Bone marrow (tissue), 2 donors: ENCODE measurements at places on chromosomes 2 and 18.

DNA sequence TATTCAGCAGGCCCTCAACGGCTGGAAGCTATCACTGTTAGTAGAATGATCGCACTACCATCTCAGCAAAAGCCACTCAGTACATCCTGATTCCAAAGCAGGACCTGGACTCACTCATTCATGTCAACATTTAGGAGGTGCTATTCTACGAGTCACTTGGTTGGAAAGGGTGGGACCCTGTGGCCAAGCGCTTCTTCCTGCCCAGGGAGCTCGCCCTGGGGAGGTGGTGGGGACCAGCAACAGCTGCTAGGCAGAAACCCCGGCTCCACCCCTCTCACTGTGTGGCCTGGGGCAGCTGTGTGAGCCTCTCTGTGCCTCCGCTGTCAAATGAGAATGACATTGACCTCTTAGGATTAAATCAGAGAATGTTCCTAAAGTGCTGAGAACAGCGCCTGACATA, 231.4 kb downstream of the EIPR1 start:
- no peak for DNase-seq

GRCh38 chr18:22858121-22858520, 75.0 kb upstream of the RBBP8 start:
- DNase-seq, result no peak

DNA sequence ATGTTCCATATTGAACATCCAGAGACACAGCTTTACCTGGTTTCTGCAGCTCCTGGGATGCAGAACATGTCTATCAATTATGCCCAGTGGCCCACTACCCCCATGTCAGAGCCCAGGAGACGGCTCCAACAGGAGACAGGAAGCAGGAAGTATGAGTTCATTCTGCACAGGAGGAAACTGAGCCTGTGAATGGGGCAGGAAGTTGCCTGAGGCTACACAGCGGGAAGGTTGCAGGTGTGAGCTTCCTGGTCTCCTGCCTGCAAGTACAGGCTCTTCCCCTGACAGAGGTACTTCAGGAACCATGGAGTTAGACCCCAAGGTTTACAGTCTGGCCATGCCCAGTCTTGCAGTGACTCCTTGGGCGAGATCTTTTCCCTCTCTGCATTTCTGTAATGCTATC, 2.8 kb upstream of the BOK start:
- no peak for DNase-seq

DNA sequence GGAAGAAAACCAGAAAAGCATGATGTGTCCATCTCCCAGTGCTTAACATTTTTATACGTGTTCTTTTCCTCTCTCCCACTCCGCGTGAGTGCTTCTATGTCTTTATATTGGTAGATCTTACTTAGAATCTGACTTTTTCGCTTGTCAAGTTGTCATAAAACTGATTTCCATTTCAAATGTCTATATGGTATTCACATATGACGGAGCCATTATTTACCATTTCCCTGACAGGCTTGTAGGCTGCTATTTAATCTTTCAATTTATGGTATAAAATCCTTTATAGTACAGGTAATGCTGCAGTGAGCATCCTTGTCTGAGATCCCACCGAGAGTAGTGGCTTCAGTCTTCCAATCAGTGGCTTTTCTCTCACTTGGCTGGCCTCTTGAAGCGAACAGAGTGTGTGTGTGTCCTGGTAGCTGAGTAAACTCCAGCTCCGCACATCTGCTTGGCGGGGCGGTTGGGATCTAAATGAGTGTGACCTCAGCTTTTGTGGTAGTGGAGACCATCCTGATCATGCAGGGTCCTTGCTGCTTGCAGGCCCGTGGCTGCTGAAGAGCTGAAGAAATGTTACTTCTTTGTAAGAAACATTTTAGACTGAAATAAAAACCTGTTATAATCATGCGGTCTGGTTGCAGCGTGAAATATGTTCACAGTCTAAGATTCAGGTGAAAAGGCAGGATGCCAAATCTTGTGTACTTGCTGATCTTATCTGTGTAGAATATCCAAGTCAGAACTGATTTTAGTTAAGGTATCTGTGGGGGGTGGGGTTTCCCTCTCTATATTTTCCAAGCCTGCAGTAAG, 40.2 kb downstream of the INPP4A start:
- no peak for DNase-seq

- DNase-seq, result no peak
These were observed 11.5 kb upstream of the TMEM237 start for GRCh38 chr2:201654616-201655384.

DNA sequence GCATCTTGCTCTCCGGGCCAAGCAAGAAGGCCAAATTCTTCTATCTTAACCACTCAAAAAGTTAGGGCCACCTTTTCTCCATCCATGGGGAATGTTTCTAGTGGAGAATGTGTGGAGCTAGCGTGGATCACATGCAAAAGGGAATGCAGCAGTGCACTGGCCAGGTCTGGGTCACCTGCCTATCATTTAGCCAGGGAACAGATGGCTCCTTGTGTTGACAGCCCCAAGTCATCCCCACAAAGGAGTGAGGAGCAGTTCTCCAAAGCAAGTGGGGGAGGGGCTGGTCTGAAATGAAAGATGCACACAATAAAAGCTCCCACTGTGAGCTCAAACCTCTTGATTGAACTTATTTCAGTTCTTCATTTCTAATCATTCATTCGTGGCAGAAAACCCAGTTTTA, 19.1 kb downstream of the EPB41L3 start:
- no peak for DNase-seq
